ENCODE measurements at places on chromosomes 3 and 15. TPM values are rescaled to one million over a fixed set of nuclear protein-coding genes. Genes with fewer than 3 reads are reported as not detected.

Gene ZSCAN29
- total RNA-seq: 36.6 TPM

Gene TRPM1
- under 0.01 TPM for total RNA-seq

Gene PXK
- total RNA-seq: 12.4 TPM

Gene PLA1A
- total RNA-seq: not detected

Gene CFAP92
- total RNA-seq: 0.51 TPM

Gene FETUB
- not detected for total RNA-seq

Gene KBTBD12
- under 0.01 TPM for total RNA-seq

Gene ADAMTSL3
- 1.2 TPM for total RNA-seq

- DNase-seq: no peak
Observed at GRCh38 chr3:123297627-123297899, 95.8 kb downstream of the SEC22A start.

DNA sequence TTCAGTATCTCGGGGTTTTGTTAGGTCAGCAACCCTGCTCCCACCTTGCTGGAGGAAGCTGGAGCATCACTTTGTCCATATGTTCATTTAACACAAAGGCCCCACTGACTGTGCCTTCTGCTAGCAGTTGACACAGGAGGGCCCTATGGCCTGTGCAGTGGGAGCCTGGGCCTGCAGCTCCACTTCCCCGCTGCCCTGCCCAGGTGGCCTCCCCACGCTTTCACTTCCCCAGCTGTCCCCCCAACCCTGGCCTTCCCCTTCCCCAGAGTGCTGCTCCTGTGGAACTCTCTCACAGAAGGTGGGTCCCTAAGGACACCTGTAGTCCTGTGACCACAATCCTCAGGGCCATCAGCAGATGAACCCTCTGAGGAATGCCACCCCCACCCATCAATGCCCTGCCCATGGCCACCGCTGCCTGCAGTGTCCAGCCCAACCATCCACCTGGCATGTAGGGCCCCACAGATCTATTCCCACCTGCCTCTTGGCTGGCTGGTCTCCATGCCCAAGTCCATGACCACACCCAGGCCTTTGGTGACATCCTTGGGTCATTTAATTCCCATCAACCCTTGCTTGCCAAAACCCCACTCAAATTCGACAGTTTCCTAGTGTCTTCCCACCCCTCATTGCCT, 13.5 kb downstream of the TBC1D21 start:
- DNase-seq: no peak

DNA sequence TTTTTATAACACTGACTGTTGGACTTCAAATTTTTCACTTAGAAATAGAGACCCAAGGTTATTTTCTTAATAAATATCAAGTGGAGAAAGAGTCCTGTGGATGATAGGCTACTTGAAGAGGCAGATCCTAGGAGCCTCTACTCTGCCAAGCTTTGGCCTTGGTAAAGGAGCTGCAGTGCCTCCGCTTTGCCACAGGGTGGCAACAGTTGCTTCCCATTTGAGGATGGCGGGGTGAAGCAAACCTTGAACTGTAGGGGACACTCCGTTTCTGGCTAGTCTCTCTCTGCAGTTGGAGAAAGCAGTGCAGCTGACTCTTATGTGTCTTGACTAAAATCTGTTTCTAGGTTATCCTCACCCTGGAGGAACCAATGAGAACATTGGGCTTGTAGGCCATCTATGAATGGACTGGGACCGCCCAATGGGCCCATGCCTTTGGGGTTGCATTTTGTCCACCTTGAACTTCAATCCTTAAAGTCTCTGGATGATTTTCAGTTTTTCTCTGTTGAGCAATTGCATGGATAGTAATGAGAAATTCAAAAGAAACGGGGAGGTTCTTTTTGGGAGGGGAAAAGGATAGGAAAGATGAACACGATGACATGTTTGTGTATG, 9.8 kb downstream of the SCG5 start:
- DNase-seq: peak; percentile 69

- no peak for DNase-seq
Observed at GRCh38 chr3:61172684-61173083, 78.6 kb downstream of the FHIT start.

GRCh38 chr3:111617912-111618601, 22.9 kb upstream of the ZBED2 start:
- peak; percentile 20 for DNase-seq

GRCh38 chr3:150800722-150801121, 37.8 kb upstream of the SIAH2 start:
- no peak for DNase-seq

DNA sequence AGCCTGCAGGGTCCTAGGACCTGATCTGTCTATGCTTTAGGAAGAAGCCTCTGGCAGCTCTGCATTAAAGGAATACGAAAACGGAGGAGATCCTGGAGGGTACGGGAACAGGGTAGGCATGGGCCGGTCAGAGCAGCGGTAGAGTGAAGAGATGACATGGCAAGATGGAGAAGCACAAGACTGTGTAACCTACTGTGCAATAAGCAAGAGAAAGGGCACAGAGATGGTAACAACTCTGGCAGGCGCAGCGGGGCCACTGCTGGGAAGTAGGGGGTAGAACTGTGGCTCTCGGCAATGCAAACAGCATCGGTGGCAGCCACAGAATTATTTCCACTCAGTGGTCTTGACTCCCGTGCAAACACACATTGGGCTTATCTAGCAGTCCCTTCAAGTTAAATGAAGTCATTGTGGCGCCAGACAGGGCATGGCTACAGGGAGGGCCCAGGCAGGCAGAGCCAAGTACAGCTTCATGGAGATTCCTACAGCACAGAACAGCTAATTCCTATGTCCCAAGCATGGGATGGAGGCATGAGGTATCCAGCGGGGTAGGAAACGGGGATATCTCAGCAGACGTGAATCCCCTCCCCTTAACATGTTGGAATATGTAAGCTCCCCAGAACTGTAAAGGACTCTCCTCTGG, 28.8 kb downstream of the WHAMM start:
- DNase-seq: no peak

- DNase-seq: no peak
Observed at GRCh38 chr3:32236377-32236776, 2.1 kb upstream of the CMTM8 start.

- DNase-seq: no peak
Observed at GRCh38 chr3:135667061-135667460, 298.5 kb upstream of the PPP2R3A start.

GRCh38 chr15:27250223-27250622, 279.2 kb downstream of the GABRG3 start:
- no peak for DNase-seq

DNA sequence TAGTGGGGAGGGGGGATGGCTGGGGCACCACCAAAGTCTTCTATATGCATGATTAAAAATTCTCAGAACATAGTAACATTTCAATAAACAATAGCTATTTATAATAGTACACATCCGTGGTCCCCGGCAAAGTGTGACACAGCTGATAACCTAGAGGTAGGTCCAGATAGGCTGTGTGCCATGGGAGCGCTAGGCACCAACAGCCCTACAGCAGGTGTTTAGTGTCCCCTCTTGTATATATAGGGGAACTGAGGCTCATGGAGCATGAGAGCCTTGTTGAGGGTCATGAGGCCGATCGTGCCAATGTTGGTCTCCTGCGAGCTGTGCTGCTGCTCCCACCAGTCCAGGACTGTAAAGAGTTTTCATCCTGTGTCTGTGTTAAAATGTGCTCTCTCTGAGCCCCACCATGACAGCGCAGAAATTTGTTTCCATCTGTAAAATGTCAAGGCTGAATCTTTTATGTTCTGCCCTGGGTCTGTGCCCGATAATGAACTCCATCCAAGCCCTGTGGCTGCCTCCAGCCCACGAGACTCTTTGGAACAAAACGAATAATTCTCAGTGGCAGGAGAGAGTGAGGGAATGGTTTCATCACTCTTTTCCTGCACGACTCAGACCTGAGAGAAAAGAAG, 14.5 kb downstream of the TMEM158 start:
- DNase-seq: no peak

GRCh38 chr15:28994831-28995596, 109.2 kb downstream of the APBA2 start:
- no peak for DNase-seq

DNA sequence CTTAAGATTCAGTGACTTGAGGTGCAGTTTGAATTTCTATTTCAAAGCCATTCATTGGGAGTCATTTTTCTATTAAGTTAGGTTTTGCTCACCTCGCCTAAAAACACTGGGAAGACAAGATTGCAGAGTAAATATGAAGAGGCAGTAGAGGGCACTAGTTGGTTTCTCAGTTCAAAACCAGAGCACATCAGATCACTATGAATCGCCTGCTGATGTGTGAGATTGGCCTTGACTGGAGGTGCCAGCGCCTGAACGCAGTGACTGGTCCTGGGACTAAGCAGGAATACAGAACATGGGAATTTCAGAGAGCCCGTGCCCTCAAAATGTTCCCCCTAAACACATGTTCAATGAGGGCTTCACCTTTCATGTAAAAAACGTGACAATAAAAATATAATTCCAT, 229.0 kb downstream of the ITPR1 start:
- DNase-seq: peak; percentile 74

GRCh38 chr3:44762170-44762677, 630 bp downstream of the KIF15 start:
- peak; percentile 30 for DNase-seq

GRCh38 chr15:78322243-78322642, 17.9 kb upstream of the CRABP1 start:
- DNase-seq: peak; percentile 81

DNA sequence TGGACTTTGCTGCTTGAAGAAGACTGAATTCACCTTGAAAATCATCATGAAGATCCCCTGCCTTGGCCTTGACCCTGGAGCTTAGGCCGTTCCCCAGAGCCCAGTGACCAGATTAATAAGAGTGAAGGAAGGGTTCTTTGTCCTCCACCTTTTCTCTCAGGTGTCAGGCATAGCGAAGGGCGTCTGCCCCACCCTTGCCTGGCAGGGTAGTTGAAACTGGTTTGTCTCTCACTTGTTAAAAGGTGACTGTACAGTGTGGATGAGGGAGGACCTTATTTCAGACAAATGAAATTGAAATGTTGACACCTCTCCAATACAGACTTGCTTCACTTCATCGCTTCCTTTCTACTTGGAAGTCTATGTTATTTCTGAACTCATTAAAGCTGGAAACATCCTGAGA, 223.7 kb upstream of the BHLHE40 start:
- peak; percentile 25 for DNase-seq

DNA sequence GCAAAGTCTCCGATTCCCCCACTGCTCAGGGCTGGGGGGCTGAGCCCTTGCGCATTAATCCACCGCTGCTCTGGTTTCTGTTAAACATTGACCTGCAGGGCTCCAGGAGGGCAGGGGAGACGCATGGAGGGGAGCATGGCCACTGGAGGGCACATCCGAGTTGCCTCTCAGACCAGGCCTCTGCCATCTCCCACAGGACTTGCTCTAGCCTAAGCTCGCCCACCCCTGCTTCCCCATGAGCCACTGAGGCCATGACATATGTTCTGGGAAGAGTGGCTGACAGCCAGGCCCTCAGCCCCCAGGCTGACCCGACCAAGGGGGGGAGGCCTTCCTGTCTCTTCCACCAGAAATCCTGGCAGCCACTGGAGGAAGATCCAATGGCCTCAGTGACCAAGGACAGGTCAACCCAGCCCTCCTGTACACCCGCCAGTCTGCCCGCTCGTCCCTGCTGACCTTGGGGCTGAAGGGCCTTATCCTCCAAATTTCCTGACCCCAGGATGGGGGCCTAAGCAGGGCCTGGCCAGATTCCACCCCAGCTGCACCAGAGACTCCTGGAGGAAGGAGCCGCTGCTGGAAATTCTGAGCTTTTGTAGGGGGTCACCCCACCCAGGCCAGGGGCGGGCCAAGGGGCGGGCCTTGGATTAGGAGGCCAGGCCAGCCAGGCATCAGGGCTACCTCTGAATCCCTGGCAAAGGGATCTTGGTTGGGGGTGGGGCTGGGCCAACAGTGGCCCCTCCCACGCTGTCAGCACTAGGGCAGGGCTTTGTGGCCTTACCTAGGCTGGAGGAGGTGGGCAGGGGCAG, at the start of gene HYAL1:
Gene HYAL1, minus strand, starts transcription at position 562 of the 803 bp plus-strand sequence. CDS start 618 bp downstream, outside the sequence.
- DNase-seq: peak; percentile 18

GRCh38 chr15:55796321-55796965, 53.5 kb upstream of the PRTG start:
- DNase-seq: peak; percentile 70

DNA sequence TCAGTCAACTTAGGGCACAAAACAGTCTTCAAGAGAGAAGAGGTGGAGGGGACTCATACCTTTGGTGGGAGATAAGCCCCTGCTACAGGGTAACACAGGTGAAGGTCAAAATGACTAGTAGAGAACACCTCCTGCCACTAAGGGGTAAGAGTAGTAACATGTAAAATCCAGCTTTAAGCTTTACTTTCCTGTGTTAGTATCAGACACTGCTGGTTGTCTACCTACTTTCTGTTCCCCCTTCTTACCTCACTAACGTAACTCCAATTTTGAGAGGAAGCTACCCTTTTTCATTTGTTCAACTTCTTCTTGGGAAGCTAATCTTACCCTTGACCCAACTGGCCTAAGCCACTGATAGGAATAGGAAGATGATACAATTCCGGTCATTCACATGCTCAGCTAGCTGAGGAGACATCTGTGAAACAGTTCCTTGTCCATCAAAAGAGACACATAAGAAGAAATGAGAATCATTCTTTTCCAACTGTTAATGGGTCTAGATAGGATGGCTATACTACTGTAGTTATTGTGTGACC, 826.8 kb upstream of the CFAP20DC start:
- no peak for DNase-seq

GRCh38 chr3:129087138-129087702, 26.6 kb downstream of the GP9 start:
- DNase-seq: peak; percentile 27

DNA sequence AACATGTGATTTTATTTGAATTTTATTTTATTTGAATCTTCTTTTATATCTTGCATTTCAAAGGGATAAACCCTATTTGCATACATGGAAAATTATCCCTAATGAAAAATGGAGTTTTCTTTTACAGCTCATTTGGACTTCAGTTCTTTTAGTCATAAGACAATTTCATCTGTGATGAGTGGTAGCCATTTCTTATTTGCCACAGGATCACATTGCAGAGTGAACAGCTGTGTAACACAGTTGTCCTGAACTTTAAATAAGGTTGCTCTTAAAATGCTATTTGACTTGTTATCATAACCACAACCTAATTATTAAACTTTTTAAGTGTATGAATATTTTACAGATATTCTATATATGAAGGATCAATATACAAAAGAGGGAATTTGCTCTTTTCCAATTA, 221.7 kb upstream of the ROPN1 start:
- no peak for DNase-seq

DNA sequence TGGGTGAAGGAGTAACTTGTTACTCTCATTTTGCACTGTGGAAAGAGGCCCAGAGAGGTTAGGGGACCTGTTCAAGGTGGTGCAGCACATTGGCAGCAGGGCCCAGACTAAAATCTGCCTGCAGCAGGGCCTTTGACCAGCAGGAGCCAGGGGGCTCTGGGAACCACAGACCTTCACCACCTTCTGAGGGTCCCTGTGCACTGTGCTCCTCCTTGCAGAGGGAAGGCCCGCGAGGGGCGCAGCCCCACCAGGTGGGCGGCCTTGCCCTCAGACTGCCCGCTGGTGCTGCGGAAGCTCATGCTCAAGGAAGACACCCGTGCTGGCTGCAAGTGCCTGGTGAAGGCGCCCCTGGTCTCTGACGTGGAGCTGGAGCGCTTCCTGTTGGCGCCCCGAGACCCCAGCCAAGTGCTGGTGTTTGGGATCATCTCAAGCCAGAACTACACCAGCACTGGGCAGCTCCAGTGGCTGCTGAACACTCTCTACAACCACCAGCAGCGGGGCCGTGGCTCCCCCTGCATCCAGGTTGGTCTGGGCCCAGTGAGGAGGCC, 61.5 kb upstream of the FGD5 start:
- DNase-seq: no peak

Measured in bronchial epithelial cell (primary cell).